HepG2 (cell line): ENCODE measurements at places on chromosomes 7 and 10.

GRCh38 chr7:155850001-155850436, 37.8 kb upstream of the SHH start:
- DNase-seq: no peak

DNA sequence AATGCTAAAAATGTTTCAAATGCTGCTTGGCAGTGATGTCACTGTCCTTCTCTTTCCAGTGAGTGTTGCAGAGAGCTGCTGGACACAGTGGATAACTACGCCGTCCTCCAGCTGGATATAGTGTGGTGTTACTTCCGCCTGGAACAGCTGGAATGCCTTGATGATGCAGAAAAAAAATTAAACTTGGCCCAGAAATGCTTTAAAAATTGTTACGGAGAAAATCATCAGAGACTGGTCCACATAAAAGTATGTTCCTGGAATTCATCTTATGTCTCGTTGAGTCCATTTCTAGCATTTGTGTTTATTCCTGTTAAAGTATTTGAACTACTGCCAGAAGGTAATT, 25.2 kb downstream of the NUB1 start:
- no peak for DNase-seq

DNA sequence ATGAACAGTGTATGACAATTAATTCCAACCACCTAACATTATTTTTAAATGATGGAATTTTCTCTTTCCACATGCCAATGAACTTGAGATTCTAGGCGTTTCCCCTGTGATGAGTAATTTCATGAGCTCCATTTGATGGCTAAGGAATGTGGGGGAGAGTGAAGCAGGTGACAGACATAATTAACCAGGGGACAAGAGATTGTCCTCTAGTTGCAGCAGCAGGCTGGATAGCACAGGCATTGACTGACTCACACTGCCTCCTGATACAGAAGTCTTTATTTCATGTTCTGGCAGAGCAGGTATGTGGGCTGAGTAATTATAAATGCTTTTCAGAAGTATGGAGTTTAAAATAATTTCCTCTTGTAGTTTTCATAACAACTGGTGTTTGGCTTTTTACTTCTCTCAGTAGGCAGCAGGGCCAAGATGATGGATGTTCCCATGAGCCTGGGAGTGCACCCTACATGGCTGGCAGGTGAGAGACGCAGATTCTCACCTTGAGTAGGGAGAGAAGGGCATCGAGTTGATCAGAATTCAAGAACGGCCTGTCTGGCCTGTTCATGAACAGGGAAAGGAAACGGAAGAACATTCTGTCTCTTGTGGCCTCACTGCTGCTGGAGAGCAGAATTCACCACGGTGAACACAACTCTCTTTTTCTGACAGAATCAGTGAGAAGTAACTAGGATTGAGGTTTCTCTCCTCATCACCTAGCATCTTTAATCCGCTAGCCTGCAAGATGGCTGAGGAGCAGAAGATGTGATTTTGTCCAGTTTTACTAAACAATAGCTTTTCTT, 118.8 kb downstream of the AOAH start:
- DNase-seq: no peak

GRCh38 chr10:13990946-13991345, 339.8 kb downstream of the FRMD4A start:
- no peak for DNase-seq

DNA sequence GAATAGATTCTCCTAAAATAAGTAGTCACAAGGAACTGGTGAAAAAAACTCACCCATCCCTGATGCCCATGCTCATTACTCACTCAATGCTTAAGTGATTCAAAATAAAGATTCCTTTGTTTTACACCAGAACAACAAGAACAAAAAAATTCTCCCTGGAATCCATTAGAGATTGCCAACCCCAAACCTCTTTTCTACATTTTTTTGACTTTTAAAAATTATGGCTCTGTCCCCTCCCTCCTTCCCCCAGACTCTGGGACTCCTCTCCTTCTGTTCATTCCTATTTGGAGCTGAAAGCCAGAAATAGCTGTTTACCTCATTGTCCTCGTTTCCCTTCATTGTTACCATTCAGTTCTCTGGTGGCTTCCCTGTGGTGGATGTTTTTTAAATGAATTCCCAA, 63.2 kb upstream of the FHIP2A start:
- no peak for DNase-seq

- no peak for DNase-seq
These were observed 319 bp upstream of the GATA3 start for GRCh38 chr10:8054244-8054493.

- DNase-seq: no peak
These were observed 510 bp downstream of the ZSWIM8 start for GRCh38 chr10:73785721-73786511.

DNA sequence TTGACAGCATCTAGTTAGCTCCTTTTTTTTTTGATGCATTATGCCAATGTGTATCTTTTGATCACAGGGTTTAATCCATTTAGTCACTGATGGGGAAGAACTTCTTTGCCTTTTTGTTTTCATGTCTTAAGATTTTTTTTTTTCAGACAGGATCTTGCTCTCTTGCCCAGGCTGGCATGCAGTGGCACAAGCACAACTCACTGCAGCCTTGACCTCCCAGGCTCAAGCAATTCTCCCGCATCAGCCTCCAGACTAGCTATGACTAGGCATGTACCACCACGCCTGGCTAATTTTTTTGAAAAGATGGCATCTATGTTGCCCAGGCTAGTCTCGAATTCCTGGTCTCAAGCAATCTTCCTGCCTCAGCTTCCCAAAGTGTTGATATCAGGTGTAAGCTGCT, 46.4 kb upstream of the PLA2G12B start:
- no peak for DNase-seq

DNA sequence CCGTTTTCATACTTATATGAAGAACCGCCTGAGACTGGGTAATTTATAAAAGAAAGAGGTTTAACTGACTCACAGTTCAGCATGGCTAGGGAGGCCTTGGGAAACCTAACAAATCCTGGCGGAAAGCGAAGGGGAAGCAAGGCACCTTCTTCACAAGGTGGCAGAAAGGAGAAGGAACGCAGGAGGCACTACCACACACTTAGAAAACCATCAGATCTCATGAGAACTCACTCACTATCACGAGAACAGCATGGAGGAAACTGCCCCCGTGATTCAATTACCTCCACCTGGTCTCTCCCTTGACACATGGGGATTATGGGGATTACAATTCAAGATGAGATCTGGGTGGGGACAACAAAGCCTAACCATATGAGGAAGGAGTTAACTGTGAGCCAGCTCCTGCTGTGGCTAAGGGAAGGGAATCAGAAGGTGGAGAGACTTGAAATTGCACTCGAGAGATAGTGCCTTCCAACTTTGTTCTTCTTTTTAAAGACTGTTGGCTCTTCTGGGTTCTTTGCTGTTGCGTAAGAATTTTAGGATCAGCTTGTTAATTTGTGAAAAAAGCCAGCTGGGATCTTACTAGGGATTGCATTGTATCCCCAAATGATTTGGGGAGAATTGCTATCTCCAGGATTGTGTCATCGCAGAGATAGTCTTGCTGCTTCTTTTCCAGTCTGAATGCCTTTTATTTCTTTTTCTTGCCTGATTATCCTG, 21.0 kb downstream of the OPTN start:
- no peak for DNase-seq

GRCh38 chr10:102648889-102649796, 4.9 kb downstream of the TRIM8 start:
- DNase-seq: no peak

- no peak for DNase-seq
These were observed 22.5 kb downstream of the FAM171A1 start for GRCh38 chr10:15348579-15348978.

DNA sequence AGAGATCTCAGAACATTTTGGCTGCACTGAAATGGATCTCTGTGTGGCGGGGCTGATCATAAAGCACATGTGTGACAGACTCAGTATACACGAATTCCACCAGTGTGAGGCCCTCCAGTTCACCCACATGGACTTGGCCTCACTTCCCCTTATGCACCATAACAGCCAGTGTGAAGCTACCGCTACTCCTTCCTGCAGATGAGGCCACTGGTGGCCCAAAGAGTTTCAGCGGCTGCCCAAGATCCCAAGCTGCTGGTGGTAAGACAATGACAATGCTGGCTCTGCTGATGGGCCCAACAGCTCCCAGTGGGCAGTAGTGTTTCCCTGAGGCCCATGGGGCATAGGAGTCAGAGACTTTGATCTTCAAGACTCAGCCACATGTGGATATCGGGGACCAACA, 21.0 kb upstream of the C10orf71 start:
- no peak for DNase-seq

DNA sequence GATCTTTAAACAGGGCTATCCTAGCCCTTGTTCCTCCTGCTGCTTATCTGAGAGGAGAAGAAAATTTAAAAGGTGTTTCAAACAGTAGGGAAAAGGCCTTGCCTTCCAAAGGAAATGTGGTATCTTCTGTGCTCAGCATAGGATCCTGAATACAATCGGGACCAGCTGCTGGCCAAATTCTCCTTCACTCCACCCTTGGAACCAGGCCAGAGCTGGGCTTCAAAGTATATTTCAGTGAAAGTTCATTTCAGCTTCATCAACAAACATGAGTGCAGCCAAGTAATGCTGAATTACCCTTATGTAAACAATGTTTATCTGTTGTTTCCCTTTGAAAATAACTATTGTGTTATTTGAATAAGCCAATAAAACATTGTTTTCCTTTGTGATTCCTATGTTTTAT, 146.5 kb upstream of the MEOX2 start:
- DNase-seq: no peak

- DNase-seq: no peak
These were observed 204.5 kb upstream of the CXCL12 start for GRCh38 chr10:44589181-44589943.

DNA sequence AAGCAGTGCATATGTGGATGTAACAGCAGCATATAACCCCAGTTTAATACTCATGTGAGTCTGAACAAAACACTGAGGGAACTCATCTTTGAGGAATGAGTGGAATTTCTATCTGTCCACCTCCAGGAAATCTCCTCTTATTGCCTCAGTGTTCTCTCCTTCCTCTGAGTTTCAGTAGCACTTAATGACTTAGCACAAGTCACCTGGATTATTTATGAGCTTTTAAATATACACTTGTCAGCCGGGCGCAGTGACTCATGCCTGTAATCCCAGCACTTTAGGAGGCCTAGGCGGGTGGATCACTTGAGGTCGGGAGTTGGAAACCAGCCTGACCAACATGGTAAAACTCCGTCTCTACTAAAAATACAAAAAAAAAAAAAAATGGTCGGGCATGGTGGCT, 4.3 kb downstream of the LRRC20 start:
- no peak for DNase-seq

DNA sequence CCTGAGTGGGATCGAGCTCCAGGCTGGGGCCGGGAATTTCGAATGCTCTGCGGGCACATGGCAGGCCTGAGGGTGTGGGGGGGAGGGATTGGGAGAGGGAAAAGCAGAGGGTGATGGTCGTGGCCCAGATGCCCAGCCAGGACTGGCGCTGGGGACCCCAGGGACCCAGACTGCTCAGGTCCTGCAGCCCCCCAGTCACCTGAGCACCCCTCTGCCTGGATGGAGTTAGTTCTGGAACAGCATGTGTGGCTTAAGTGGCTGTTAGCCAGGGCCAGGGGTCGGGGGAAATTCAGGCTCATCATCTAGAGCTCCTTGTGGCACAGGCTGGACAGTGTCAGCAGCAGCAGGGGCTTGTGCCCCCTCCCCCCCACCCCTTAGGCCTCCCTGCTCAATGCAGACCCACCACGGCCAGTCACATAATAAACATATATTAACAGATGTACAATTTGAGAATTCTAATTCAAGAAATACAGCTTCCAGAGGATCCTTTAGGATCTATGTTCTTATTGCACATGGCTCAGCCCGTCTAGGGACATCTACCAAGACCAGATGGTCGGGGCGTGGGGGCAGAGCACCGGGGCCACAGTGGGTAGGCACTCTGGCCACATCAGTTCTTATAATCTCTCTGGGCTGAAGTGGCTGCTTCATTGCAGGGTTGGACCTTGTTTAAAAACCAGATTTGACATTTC, 22.2 kb downstream of the DNAJB12 start:
- DNase-seq: no peak

- DNase-seq: no peak
These were observed 14.5 kb downstream of the NUDT5 start for GRCh38 chr10:12181065-12181775.
